Activated CD4-positive, alpha-beta T cell treated with anti-CD3 and anti-CD28 coated beads, Interleukin-2, amount 10 ng/mL, durations not matched to agents 24 days and 14 days (primary cell): ENCODE measurements at places on chromosomes 13 and 19. TPM values are rescaled to one million over a fixed set of nuclear protein-coding genes. Genes with fewer than 3 reads are reported as not detected.

Gene ONECUT3
- not detected in 2 replicates for total RNA-seq

Gene C1QTNF9B
- total RNA-seq = not detected in 2 replicates

DNA sequence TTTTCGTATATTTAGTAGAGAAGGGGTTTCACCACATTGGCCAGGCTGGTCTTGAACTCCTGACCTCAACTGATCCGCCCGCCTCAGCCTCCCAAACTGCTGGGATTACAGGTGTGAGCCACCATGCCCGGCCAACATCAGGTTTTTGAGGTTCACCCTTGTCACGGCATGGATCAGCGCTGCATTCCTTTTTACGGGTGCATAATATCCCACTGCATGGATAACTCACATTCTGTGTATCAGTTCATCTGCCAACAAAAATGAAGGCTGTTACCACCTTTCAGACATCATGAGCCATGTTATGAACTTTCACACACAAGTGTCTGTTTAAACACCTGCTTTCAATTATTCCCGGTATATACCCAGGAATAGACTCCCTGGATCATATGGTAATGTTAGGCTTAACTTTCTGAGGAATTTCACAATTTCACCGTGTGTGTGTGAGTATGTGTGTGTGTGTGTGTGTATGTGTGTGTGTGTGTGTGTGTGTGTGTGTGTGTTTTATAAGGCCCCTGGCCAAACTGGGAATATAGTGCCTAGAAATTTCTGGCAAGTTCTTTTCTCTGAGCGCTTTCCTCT, 52.2 kb downstream of the AP1M1 start:
- no peak for DNase-seq

DNA sequence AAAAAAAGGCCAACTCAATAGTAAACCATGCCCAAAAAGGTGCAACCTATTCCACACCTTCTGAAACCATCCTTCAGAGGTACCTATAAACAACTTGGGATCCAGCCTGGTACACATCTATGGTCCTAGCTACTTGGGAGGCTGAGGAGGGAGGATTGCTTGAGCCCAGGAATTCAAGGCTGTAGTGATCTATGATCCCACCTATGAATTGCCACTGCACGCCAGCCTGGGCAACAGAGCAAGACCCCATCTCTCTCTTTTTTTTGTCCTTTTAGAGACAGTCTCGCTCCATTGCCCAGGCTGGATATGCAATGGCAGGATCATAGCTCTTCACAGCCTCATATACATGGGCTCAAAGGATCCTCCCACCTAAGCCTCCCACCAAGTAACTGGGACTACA, 26.0 kb downstream of the ZSWIM4 start:
- DNase-seq = no peak

- no peak for DNase-seq
Measured at GRCh38 chr13:20401531-20401930, 124.1 kb downstream of the CRYL1 start.

DNA sequence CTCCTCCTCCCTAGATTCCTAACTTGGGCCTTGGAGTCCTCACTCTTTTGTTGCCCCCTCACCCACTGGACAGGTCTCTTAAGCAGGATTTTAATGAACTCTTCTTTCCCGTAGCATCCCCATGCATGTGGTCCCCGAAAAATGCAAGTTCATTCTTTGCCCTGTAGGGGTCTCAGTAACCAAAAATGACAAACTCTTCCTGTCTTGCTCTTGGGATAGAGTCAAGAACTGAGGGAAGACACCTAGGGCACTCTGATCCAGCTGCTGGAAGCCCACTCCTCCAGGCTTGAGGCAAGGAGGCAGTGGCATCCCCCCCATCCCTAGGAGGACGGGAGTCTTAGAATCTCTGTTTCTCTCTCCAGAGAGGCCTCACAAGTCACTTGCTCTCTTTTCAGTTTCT, 987.0 kb downstream of the DIAPH3 start:
- no peak for DNase-seq

Gene NEK3
- 7.1 and 10.4 TPM in 2 replicates for total RNA-seq
